ENCODE measurements at places on chromosomes 16 and 17. TPM values are rescaled to one million over a fixed set of nuclear protein-coding genes. Genes with fewer than 3 reads are reported as not detected.

GRCh38 chr17:68860941-68861340, 94.3 kb downstream of the ABCA8 start:
- DNase-seq = no peak
- H3K4me1 ChIP-seq = peaks cover 5% of the 10 kb centered on the region
- H3K4me3 ChIP-seq = no peak overlapping the region
- no peaks in the 10 kb centered on the region for H3K36me3 ChIP-seq

DNA sequence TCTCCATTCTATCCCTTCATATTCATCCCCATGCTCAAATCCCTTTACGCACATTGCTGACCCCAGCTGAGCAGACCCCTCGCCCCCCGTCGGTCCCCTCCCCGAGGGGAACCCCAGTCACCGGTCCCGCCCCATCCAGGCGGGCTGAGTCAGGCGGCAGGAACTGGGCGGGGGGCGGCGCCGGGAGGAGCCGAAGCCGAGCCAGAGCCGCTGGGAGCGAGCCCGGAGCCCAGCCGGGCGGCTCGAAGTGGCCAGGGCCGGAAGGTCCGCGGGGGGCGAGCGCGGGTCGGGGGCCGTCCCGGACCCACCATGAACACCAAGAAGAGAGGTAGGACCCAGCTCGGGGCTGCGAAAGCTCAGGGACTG, 8.6 kb downstream of the RIPOR1 start:
- no peak for DNase-seq
- H3K36me3 ChIP-seq = peaks cover 8% of the 10 kb centered on the region
- peak overlapping the region; percentile 85 for H3K4me3 ChIP-seq
- H3K27ac ChIP-seq = peak overlapping the region; percentile 55

DNA sequence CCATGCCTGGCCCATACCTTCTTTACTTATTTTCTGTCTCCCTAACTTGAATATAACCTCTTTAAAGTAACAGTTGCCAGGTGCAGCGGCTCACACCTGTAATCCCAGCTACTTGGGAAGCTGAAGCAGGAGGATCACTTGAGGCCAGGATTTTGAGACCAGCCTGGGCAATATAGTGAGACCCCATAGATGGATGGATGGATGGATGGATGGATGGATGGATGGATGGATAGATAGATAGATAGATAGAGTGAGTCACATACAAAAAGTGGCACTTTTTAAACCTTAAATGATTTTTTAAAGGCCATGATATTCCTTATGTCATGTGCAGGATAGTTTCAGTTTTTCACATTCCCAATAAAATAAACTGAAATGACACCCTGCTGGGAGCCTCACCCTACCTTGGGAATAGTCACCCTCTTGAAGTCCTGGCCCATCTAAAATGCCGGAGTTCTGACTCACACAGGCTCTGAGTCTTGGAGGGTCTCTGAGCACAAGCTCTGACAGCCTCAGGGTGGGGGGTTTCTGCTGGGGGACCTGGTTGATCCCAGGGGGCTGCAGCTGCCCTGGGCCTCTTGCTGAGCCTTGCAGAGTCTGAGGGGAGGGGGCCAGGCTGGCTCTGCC, 26.2 kb downstream of the CPNE2 start:
- H3K4me1 ChIP-seq = peaks cover 8% of the 10 kb centered on the region
- peaks cover 3% of the 10 kb centered on the region for H3K36me3 ChIP-seq
- no peak overlapping the region for H3K4me3 ChIP-seq

- H3K27ac ChIP-seq = no peak overlapping the region
- no peaks in the 10 kb centered on the region for H3K4me1 ChIP-seq
- H3K36me3 ChIP-seq = no peaks in the 10 kb centered on the region
- no peak overlapping the region for H3K4me3 ChIP-seq
Observed at GRCh38 chr16:29908719-29909220, 8.5 kb downstream of the ASPHD1 start.

- no peak overlapping the region for H3K4me3 ChIP-seq
- H3K4me1 ChIP-seq = peaks cover 25% of the 10 kb centered on the region
- DNase-seq = no peak
- no peaks in the 10 kb centered on the region for H3K36me3 ChIP-seq
Observed at GRCh38 chr17:57856792-57857620, 7.2 kb upstream of the MRPS23 start.

GRCh38 chr16:86517033-86517432, 6.7 kb downstream of the FOXF1 start:
- H3K36me3 ChIP-seq = peaks cover 4% of the 10 kb centered on the region
- DNase-seq = no peak
- H3K4me1 ChIP-seq = peaks cover 4% of the 10 kb centered on the region
- H3K27me3 ChIP-seq = peaks cover 92% of the 10 kb centered on the region

DNA sequence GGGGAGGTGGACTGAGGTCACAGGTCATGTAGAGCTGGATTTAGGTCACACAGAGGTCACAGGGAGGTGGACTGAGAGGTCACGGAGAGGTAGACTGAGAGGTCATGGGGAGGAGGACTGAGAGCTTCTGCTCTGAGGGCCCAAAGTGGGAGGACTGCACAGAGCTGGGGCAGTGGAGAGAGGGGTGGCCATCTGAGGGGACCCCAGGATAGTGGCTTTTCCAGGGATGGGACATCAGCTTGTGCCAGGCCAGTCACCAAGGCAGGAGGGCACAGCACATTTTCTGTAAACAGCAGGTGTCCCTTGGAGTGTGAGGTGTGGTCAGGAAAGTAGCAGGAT, 26.1 kb upstream of the JPT2 start:
- H3K36me3 ChIP-seq = peaks cover 27% of the 10 kb centered on the region
- H3K4me3 ChIP-seq = peak overlapping the region; percentile 75
- H3K27ac ChIP-seq = peak overlapping the region; percentile 91

- peak within 1 kb of the TSS; percentile 93 for H3K4me3 ChIP-seq
- peak; percentile 85 for DNase-seq
- H3K36me3 ChIP-seq = peaks cover 4% of the 10 kb centered on the region
- peaks cover 45% of the 10 kb centered on the region for H3K27me3 ChIP-seq
- H3K27ac ChIP-seq = peak within 1 kb of the TSS; percentile 92
Observed at GRCh38 chr16:79600638-79601091, at the start of gene MAF. Gene MAF (minus strand): TSS chr16:79600737. CDS start chr16:79599902, 835 bp downstream.

DNA sequence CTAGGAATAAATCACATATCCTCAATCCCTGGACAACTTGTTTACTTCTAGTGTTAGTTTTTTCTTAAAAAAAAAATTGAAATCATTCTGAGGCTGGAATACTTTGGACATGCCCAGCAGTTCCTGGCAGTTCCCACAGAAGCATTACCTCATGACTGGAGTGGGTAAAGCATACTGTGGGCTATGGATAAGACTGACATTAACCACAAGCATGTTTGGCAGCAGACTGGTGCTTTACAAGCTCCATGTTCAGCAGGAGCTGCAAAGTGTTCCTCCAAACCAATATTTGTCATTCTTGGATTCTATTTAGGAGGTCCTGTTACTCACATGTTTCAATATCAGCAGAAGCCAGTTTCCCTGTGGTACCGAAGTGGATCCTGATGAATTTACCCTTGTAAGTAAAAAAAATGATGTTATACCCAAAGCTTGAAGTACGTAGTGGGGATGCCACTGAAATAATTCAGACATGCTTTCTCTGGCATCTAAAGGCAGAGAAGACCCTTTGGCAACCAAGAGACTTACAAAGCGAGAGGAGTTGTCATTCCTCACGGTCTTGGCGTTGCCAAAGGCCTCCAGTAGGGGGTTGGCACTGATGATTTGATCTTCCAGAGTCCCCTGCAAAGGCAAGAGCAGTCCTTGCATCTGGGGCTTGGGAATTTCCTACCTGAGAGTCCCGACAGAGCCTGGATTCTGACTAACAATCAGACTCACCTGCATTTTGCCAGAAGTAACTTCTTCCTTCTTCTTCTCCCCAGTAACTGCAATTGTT, 4.9 kb downstream of the MYH1 start:
- H3K27ac ChIP-seq = no peak overlapping the region
- H3K4me1 ChIP-seq = no peaks in the 10 kb centered on the region
- no peaks in the 10 kb centered on the region for H3K36me3 ChIP-seq
- no peak for DNase-seq
- peaks cover 8% of the 10 kb centered on the region for H3K27me3 ChIP-seq

The GUCY2D gene
- total RNA-seq = 0.29 TPM

The PRDM7 gene
- not detected for total RNA-seq

- no peak overlapping the region for H3K27ac ChIP-seq
- H3K4me3 ChIP-seq = no peak overlapping the region
- peaks cover 11% of the 10 kb centered on the region for H3K36me3 ChIP-seq
- H3K27me3 ChIP-seq = no peaks in the 10 kb centered on the region
- peaks cover 58% of the 10 kb centered on the region for H3K4me1 ChIP-seq
- DNase-seq = no peak
Observed at GRCh38 chr16:84706856-84707255, 7.1 kb downstream of the USP10 start.

DNA sequence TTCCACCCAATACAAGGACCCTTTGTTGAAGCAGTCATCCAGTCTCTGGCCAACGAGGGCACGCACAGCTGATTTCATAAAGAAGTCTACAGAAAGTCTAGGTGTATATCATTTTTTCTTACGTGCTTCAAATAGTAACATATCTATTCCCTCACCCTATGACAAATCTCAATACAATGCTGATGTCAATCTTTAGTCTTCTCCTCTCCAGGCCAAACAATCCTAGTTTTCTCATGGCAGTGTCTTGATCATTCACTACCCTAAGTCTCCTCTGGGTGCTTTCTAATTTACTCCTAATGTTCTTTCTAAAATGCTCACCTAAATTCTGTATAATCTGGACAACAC, 92.6 kb downstream of the CACNG1 start:
- H3K27ac ChIP-seq = no peak overlapping the region
- no peaks in the 10 kb centered on the region for H3K27me3 ChIP-seq
- no peak for DNase-seq

The TAOK2 gene
- total RNA-seq = 52.4 TPM

DNA sequence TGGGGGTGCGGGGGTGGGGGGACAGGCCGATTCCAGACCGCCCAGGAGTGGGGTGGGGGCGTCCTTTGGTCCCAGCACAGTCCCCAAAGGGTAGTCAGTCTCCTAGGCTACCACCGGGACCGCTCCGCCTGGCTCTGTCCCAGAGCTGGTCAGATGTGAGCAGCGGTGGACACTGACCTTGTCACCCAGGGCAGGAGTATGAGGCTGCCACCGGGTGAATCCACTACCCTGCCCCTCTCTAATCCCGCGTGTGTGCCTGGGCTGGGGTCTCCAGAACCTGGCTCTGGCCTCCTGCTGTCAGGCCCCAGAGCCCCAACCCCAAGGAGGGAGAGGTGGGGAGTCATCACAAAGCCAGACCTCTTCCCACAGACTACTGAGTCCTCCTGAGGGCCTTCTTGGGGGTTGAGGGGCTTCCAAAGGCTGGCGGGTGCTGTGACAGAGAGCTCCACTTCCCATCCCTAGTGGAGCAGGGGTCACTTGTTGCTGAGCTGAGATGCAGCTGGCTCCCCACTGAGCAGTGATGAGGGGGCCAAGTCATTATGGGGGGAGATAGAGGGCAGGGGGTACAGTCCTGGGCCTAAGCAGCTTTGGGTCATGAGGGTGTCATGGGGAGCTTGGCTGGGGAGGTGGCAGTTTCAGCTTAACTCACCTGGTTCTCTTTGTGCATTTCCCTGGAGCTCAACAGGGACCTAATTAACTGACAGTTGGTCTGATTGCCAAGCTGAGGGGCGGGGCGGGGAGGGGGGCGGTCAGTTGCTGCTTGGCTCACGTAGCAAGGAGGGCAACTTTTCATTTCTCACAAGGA, 1.2 kb downstream of the PPP1R1B start:
- H3K4me3 ChIP-seq = peak overlapping the region; percentile 49
- no peak for DNase-seq
- H3K27ac ChIP-seq = no peak overlapping the region

DNA sequence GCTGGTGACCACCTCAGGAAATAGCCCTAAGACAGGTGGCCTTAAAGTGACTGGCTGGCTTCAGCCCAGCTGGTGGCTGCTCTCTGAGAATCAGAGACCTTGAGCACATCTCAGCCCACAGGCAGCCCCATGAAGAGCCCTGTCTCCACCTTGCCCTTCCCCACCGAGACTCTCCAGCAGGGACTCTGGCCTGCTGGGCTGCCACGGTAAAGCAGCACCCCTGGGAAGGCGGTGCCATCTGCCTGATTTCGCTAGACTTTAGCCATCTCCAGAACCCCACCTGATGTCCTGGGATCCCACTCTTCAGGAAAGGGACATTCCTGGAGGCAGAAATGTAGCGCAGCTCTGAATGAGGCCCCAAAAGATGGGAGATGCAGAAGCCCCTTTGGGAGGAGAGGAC, 45.2 kb upstream of the LGALS9 start:
- H3K27ac ChIP-seq = peak overlapping the region; percentile 36
- no peaks in the 10 kb centered on the region for H3K4me1 ChIP-seq
- H3K4me3 ChIP-seq = no peak overlapping the region
- DNase-seq = no peak
- H3K27me3 ChIP-seq = no peaks in the 10 kb centered on the region
- peaks cover 17% of the 10 kb centered on the region for H3K36me3 ChIP-seq

- H3K27ac ChIP-seq = no peak overlapping the region
- no peaks in the 10 kb centered on the region for H3K36me3 ChIP-seq
- H3K27me3 ChIP-seq = peaks cover 3% of the 10 kb centered on the region
Observed at GRCh38 chr16:57600048-57600835, 28.2 kb upstream of the ADGRG1 start.

DNA sequence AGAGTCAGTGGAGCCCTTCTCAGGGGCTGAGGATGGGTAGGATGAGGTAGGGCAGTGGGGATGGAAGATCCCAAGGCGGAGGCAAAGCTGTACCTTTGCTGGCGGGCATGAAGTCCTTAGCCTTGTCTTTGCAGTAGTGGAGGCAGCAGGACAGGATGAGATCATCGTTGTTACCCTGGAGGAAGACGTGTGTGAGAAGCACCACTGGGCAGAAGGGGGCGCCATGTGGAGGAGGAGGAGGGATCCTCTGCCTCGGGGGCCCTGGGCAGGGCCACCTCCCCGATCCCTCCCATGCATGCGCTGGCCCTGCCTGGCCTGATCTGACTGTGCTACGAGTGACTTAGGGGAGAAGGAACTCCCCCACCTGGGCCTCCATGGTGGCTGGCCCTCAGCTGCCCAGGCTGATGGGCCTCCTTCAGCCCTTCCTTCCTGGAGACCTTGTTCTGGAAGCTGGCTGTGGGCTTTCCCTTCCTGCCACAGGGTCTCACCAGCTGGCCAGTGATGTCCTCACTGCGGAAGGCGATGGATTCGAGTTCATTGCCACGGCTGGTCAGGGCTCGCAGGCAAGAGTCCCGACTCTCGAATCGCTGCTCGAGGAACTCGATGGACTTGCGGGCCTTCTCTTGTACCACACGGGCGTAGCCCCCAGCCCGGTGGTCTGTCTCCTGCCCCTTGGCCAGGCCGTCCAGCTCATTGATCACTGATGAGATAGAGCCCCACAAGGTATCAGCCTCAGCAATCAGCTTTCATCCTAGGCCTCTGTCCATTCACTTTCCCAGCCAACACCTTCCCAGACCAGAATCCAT, 10.3 kb downstream of the HIC1 start:
- H3K4me3 ChIP-seq = no peak overlapping the region
- no peak overlapping the region for H3K27ac ChIP-seq
- peaks cover 53% of the 10 kb centered on the region for H3K4me1 ChIP-seq
- peaks cover 7% of the 10 kb centered on the region for H3K27me3 ChIP-seq
